AG04450 (cell line): ENCODE measurements at places on chromosomes 12 and 14.

DNA sequence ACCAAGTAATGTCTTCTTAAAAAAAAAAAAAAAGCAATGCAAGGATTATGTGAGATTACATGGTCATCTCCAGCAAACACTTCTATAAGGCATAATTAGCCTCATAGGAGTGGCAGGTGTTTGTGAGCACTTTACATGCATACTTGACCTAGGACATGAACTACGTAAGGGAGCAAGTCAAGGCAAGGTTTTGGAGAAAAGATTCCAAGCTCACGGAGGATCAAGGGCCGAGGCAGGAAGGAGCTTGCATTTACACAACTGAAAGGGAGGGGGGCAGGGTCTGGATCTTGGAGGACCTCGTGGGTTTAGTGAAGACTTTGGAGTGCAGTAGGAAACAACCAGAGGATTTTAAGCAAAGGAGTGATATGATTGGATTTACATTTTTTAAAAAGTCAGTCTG is 112.5 kb downstream of the CCER1 start:
- DNase-seq: no peak

- peak; percentile 13 for DNase-seq
Observed at GRCh38 chr12:84874125-84874824, 38.3 kb downstream of the SLC6A15 start.

GRCh38 chr14:58298477-58299400 is at the start of gene ARID4A:
Gene ARID4A, plus strand, starts transcription at chr14:58298555. Its CDS starts 1,300 bp downstream, at chr14:58299855.
- DNase-seq: no peak

DNA sequence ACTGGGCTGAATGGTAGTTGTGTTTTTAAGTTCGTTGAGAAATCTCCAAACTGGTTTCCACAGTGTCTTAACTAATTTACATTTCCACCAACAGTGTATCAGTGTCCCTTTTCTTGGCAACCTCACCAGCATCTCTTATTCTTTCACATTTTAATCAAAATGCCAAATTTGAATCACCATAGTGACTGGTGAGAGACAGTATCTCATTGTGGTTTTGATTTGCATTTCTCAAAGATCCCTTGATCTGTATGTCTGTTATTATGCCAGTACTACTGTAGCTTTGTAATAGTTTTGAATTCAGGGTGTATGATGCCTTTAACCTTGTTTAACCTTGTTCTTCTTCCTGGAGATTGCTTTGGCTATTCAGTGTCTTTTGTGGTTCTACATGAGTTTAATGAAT is 2.2 kb upstream of the EIF2S3B start:
- DNase-seq: no peak

GRCh38 chr14:53470351-53471043 is 317.4 kb upstream of the DDHD1 start:
- DNase-seq: peak; percentile 48

GRCh38 chr14:104196461-104197140 is 58.2 kb downstream of the KIF26A start:
- no peak for DNase-seq

- no peak for DNase-seq
Observed at GRCh38 chr14:94340533-94340932, 17.4 kb upstream of the SERPINA6 start.

DNA sequence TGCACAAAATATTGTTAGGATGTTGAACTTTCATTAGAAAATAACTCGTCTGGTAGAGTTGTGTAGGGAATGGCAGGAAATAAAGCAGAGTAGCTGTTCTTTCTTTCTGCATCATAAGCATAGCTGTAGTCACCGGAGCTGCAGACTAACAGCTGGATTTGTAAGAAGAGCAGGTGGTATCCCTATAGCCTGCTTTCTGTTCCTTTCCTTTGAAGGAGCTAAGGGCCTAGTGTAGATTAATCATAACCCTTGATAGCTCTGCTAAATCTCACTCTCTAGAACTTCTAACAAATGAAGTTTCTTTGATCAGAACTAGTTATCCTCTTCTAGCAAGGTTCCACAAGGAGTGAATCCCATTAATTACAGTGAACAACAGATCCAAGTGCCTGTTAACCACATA is 3.5 kb downstream of the LMO3 start:
- no peak for DNase-seq

GRCh38 chr12:62750941-62751809 is 183.8 kb downstream of the PPM1H start:
- no peak for DNase-seq

GRCh38 chr14:67199016-67199415 is 9.8 kb downstream of the GARIN2 start:
- DNase-seq: no peak

- DNase-seq: no peak
Observed at GRCh38 chr14:27427796-27428195, 830.0 kb upstream of the NOVA1 start.

GRCh38 chr12:19093218-19093617 is 36.3 kb upstream of the PLEKHA5 start:
- peak; percentile 18 for DNase-seq

- no peak for DNase-seq
Observed at GRCh38 chr12:57741413-57741789, 2.9 kb upstream of the AGAP2 start.

- DNase-seq: no peak
Observed at GRCh38 chr12:47786662-47787280, 13.7 kb downstream of the SLC48A1 start.

- no peak for DNase-seq
Observed at GRCh38 chr14:70755655-70756054, 53.7 kb downstream of the MAP3K9 start.

- no peak for DNase-seq
Observed at GRCh38 chr14:54087376-54087775, 130.8 kb upstream of the BMP4 start.

DNA sequence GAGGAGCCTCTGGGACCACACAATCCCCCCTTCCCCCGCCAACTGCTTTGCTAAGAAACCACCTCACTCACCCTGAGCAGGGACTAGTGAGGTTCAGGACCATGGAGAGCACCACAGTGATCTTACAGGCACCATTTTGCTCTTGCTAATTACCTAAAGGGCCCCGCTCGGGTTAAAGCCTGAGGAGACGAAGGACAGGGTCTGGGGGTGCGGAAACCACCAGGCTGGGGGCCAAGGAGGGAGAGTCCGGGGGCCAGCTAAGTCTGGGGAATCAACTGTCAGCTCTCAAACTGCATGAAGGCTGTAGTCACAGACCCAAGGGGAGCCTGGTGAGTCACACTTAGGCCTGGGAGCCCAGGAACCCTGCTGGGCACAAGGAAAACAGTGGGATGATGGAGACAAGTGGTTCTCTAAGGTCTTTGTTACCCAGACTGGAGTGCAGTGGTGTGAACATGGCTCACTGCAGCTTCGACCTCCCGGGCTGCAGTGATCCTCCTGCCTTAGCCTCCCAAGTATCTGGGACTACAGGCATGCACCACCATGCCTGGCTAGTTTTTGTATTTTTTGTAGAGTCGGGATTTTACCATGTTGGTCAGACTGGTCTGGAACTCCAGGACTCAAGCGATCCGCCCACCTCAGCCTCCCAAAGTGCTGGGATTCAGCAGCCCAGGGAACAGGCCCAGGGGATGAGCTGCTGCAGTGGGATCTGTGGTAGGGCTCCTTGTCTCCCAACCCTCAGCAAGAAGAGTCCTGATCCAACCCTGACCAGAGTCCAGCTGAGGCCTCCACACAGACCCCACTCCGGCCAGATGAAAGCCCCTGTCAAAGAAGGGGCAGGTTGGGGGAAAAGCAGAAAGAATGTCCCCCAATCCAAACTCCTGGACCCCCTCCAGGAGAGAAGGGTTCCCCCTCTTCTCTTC is 98.8 kb downstream of the CALM1 start:
- peak; percentile 44 for DNase-seq

- DNase-seq: no peak
Observed at GRCh38 chr12:52682381-52682660, 2.1 kb upstream of the KRT1 start.

DNA sequence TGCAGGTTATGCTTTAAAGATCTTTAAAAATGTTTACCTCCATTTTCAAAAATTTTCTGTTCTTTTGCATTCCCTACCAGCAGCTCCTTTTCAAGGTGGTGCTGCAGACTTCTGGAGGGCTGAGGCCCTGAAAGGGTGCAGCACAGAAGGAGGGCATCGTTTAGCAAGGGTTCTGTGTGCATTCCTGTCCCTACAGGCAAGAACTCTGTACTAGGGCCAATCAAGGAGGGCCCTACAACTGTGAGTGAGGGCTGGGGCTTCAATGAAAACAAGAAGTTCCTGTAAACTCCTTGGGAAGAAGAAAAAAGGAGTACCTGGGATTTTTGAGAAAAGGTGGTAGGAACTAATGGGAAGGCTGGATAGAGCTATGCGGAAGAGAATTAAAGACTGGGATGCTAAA is 50.7 kb upstream of the CSRP2 start:
- no peak for DNase-seq

DNA sequence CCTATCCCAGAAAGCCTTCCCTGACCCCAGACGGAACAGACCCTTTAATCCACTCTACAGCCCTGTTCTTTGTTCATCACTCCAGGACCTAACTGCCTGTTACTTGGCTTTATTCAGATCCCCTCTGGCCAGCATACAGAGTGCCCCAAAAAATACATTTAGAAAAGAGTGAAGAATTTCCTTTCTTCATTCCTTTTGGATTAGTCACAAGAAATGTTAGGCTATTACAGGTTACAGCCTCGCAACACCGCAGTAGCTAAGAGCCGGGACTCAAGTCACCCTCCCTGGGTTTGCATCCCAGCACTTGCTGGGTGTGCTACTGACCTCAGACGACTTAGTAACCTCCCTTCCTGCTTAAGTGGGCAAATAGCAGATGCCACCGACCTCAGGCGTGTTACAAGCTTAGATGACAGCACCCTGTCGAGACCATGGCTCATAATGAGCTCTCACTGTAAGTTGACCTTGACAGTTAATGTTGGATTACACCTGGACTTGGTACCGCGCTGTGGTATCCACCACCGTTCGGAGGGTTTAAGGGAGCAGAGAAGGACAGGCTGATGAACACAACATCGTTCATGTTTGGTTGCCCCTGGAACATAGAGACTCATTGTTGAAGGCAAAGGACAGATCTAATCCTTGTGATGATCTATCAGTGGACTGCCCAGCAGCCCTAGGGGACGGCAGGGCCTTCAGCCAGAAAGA is 12.9 kb downstream of the GLRX5 start:
- no peak for DNase-seq

GRCh38 chr12:52555577-52555976 is 2.6 kb upstream of the KRT71 start:
- no peak for DNase-seq

DNA sequence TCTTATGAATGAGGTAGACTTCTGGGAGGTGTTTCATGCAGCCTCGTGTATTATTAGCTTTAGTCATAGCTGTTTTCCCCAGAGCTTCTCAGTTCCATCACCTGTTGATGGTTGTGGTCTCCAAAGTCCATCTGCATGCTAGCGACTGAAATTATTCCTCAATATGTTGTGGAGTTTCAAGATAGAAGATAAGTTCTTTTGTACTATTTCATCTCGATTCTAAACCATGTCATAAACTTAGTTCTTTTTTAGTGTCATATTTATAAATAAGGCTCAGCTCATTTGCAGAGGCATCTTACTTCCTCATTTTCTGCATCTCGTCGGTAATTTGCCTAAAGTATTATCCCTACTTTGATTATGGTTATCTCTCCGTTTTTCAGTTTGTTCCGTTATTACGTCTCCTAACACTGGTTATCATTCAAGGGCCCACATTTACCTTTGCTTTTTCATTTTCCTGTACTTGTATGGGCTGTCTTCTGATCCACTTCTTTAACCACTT is 119.1 kb downstream of the ITPR2 start:
- DNase-seq: no peak

DNA sequence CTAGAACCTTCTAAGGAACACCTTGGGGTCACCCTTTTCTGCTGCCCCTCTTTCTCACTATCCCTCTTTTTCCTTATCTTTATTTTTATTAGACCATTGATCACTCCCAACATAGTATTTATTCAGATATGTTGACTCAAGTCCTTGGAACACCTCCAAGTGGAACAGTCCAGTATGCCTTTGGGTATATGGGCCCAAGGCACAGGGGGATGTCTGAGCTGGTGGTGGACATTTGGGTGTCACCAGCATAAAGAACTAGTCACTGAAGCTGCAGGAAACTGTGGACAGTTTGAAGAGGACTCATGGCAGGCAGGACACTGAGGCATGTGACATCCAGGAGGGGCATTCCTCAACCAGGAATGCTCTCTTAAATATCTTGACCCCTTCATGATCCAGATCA is 105.6 kb downstream of the VEZT start:
- DNase-seq: no peak

DNA sequence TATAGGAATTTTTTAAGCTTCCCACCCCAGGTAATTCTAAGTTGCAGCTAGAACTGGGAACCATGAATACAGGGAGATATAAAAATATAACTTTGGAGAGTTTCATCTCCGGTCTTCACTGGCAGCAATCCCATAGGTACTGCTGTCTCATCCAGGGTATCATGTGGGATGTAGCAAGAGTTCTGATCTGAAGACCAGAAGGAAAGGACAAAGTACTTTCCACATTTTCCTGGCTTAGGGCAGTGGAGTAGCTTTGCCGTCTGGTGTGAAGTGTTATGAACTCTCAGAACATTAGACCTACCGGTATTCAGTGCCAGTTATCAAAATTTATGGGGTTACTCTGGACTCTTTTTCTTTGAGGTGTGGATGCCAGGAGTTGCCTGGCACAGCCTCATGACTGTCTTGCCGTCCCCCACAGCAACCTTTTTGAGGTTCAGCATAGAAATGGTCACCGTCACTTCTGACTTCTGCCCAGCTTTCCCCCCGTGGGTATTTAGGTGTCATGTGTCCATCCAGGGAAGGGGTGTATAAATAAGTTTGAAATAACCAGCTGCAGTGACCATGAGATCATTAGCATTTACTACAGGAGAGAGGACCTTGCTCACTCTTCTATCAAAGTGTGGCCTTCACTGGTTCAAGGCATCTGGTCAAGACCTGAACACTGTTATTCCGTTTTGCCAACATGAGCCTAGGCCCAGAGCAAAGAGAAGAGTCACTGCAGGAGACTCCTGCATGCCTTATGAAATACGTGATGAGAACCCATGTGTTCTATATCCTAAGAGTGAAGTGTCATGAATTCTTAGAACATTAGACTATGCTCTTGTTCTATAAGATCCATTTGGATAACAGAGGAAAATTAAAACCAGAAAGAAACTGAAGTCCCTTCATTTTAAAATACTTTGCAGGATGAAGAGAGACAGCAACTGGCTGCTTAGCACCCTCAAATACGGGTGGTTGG is 22.2 kb downstream of the TMEM233 start:
- DNase-seq: no peak

GRCh38 chr12:57838594-57839302 is 7.8 kb downstream of the CTDSP2 start:
- DNase-seq: no peak

GRCh38 chr14:104290756-104291122 is 152.4 kb downstream of the KIF26A start:
- DNase-seq: no peak
